HS-5 (cell line): ENCODE measurements at places on chromosomes 3 and 15.

- no peak for DNase-seq
These were observed 7.5 kb upstream of the MAN2A2 start for GRCh38 chr15:90895571-90896117.

GRCh38 chr3:193922034-193922774 is 213.7 kb upstream of the HES1 start:
- no peak for DNase-seq

- DNase-seq = no peak
These were observed 84.8 kb downstream of the ARPP21 start for GRCh38 chr3:35724106-35724505.

- no peak for DNase-seq
These were observed 60.3 kb downstream of the STRIT1 start for GRCh38 chr3:155233213-155233612.

- DNase-seq = no peak
These were observed 555.9 kb downstream of the RSL24D1 start for GRCh38 chr15:54640873-54641272.

GRCh38 chr3:175310046-175310445 is 450.9 kb downstream of the NAALADL2 start:
- DNase-seq = no peak

GRCh38 chr3:185280572-185281365 is 26.9 kb upstream of the EHHADH start:
- no peak for DNase-seq

DNA sequence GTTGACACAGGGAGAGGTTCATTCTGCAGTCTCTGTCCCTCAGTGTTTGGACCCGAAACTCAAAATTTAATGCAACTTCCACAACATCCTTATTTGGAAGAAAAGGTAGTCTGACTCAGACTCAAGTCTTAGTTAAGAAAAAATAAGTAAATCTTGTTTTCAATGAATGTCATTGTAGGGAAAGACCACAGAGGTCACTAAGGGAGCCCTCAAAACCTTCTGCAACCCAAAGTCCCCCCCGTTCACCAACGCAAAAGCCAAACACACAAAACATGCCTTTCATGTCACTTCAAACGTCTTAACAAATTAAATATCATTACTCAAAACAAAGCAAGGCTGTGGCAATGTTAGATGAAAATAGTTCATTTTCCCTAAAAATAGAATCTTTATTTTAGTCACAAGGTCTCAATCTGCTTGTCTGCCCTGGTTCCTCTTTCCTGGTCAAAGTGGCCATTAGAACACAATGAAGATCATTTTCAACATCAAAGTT is 20.9 kb upstream of the SSUH2 start:
- no peak for DNase-seq

- no peak for DNase-seq
These were observed 35.3 kb upstream of the P2RY12 start for GRCh38 chr3:151419806-151420205.

GRCh38 chr3:45994419-45995235 is 997 bp downstream of the FYCO1 start:
- DNase-seq = no peak

DNA sequence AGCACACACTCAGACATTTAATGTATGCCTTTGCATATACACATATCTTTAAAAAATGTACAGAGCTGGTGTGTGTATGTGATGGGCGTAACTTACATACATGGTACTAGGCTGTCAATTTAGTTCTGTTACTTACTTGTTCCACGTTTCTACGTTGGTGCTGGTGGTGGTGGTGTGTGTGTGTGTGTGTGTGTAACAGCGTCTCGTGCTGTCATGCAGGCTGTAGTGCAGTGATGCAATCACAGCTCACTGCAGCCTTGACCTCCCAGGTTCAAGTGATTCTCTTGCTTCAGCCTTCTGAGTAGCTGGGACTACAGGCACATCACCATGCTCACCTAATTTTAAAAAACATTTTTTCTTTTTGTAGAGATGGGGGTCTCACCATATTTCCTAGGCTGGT is 64.2 kb downstream of the ISG20 start:
- no peak for DNase-seq

GRCh38 chr15:56390739-56391267 is 25.6 kb downstream of the TEX9 start:
- DNase-seq = peak; percentile 9

DNA sequence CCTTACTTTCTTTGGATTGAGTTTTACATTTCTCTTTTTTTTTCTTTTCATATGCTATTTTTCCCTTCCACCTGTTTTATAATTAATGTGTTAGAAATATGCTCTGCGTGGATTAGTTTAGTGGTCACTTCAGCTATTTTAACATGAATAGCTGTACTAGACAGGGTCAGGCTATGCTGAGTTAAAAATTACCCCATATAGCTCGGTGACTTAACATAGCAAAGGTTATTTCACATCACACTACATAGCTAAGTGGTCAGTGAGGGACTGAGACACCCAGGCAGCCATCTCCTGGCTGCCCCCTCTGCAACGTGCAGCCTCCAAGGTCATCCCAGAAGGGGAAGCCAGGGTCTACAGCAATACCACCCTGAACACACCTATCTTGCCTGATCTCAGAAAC is 46.9 kb upstream of the KIF23 start:
- no peak for DNase-seq

DNA sequence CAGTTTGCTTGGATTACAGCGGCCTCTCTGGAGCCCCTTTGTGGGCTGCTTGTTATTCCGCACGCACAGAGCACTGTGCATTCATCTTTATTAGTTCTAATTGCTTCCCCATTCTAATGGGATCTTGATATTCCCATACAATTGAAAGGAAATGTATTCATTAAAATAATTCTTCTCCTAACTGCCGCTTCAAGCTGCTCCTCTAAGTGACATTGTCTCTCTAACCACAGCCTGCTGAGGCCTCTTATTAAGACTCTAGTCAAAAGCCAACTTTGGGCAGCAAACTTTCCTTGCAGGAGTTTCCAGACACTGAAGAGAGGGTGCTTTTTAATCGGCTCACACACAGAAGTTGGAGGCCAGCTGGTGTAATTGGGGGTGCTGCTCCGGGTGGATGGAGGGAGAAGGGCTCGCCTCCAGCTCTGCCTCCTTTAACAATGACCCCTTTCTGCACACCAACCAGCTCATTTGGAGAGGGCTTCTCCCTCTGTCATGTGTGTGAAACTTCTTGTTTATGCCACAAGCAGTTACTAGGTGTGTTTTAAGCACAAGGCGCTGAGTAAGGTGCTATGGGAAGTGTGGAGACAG is 5.6 kb upstream of the MAGEF1 start:
- no peak for DNase-seq

DNA sequence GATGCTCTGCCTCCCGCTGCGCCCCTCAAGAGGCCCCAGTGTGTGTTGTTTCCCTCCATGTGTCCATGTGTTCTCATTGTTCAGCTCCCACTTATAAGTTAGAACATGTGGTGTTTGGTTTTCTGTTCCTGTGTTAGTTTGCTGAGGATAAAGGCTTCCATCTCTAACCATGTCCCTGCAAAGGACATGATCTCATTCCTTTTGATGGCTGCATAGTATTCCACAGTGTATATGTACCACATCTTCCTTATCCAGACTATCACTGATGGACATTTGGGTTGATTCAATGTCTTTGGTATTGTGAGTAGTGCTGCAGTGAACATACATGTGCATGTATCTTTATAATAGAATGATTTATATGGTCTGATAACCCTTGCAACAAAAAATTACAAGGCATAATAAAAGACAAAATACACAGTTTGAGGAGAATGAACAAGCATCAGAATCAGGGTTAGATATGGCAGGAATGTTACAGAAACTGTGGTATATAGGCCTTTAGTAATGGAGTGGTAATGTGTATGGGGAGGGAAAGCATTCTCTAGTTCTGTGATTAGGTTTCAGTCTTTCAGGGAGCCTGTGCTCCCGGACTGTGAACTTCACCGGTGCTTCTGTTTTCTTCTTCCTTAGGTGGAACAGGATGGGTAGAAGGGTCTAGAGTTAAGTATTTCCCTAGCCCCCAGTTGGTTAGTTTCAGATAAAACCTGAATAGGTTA is 27.1 kb downstream of the GRM2 start:
- no peak for DNase-seq

- DNase-seq = no peak
These were observed 48.5 kb downstream of the THBS1 start for GRCh38 chr15:39629371-39629770.

GRCh38 chr15:75230551-75231371 is 27.4 kb upstream of the GOLGA6C start:
- DNase-seq = no peak

DNA sequence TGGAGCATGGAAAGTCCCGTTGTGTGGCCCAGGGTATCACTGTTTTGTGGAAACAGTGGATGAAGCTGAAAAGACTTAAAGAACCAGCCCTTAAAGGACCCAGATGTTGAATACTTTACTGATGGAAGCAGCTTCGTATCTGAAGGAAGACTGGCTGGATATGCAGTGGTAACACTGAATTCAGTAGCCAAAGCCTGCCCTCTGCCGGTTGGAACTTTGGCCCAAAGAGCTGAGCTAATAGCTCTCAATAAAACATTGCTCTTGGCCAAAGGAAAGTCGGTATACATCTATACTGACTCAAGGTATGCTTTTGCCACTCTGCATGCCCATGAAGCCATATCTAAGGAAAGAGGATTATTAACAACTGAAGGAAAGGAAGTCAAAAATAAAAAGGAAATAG is 885.4 kb downstream of the PDCD6IP start:
- no peak for DNase-seq

DNA sequence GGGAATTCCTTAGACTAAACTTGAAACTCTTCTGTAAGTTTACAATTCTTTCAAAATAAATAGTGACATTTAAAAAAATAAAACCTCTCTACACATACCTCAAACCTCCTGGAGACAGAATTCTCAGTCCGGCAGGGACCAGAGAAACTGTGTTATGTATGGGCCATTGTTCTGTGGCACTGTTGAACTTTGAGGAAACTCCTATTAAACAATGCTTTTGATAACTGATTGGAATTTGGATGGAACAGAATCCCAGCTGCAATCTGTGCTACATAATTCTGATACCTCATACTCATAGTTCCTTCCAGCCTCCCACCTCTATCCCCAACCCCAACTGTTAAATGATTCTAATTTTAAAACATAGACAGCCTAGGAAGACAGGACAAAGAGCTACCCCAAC is 85.0 kb downstream of the TM4SF4 start:
- no peak for DNase-seq

DNA sequence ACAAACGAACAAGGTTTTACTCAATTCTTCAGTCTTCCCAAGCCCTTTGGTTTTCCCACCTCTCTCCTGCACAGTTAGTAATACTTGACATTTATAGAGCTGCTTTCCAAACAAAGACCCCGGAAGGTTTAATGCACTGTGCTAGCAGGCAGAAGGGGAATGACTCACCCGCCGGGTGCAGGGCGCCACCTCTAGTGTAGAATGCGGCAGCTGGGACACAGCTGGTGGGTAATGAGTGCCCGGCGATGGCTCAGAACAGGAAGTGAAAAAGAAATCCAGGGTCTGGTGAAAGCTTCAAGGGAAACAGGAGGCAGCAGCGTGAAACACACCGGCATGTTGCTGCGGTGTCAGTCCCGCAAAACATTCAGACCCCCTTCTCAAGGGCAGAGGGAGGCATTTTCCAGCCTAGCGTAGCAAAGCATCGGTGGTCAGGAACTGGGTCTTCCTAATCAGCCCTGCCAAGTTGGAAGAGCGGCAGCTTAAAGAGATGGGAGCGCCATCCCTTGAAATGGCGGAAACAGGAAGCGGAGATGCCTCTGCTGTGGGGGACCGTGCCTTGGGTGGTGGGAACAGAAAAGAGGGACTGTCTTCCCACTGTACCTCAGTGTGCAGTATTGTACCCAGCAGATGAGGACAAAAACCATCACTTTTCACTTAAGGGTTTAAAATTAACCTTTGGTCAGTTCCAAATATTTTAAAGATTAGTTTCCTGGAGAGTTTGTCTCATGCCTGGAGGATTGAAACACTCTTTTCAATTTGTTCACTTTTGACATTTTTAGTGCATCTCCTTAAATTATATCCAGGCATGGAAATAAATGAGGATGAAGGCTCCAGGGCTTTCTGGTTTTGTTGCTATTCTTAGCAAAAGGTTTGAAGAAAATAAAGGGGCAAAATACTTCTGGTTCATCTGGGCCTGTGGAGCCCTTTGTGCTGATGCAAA is 160.7 kb upstream of the MCTP2 start:
- DNase-seq = no peak

- DNase-seq = peak; percentile 37
These were observed 421.8 kb upstream of the TBL1XR1 start for GRCh38 chr3:177618873-177619733.

DNA sequence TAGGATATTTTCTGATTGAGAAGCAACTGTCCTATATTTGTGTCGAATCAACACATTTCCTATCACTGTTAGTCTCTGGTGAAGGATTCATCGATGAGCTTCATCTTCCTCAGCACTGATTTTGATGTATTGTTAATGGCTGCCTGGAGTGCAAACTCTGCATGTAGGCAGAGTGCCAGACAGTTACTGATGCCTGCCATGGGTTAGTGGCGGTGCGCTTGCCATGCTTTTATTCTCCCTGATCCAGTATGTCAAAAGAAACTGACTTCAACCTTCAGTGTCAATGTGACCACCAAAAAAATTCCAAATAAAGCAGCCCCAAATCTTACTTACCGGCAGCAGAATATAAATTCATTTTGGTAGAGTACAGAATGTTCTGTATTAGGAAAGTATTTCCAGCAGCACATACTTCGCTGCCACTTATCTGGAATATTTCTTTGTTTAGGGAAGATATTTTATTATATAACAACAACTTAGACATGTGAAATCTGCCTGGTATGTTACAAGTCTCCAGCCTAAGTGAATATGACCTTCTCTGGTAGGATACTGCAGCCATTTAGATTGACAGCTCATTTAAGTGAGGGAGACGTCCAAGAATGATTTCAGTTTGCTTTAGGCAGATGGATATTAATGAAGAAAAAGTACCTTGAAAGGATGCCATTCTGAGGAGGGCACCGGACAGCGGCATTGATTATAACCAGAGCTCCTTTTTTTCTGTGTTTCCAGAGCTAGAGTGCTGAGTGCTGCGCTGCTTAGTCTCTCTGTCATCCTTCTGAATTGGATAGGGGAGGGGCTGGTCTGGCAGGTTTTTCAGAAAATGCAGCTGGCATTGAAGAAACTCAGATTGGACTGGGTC is 59.9 kb downstream of the ARHGEF26 start:
- no peak for DNase-seq

DNA sequence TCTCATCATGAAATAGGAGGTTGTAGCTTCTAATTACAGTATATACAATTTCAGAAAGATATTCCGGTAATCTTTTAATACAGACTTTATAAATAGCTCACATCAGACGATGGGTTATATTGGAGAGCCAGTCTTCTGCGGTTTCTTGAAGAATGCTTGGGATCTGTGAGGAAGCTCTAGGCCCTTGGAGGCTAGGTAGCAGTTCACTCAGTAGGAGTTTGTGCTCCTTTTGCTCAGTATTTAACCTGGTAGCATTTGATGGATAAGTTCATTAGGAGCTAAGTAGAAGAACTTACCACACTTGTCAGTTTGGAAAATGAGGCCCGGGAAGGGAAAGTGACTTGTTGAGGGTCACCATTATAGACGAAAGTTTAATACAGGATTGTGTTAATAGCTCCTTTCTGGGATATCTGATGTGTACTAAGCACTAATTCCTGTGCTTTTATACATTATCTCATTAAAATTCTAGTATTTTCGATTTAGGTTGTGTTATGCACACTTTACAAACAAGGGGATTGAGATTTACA is 2.8 kb downstream of the FNDC3B start:
- DNase-seq = no peak

GRCh38 chr3:197478746-197479668 is 76.8 kb downstream of the BDH1 start:
- no peak for DNase-seq
